ENCODE measurements at places on chromosomes 5 and 9.

DNA sequence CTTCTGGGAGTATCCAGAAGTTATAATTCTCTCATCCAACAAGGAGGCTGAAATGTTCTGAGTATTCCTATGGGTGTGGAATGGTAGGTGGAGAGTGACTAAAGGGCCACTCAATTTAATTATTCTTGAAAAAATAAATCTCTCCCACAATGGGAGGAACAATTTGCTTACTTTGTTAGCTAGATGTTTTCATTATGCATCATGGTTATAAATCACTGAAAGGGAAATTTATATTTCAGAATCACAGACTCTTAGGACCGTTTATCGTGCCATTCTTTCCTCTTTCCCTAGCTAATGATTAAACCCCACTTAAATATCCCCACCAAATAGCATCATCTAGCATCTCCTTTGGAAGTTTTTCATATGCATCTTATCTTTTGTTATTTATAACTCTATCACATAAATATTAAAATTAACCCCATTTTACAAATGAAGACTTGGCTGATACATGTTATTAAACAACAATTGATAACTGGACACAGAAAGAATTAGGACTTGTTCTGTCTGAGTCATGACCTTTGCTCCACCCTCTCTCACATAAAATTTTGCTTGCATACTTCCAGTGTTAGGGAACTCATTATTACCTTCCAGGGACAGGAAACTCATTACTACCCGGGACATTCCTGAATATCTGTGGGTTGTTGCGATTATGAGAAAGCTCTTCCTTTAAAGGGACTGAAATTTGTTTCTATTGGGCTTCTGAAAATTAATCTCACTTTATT lies 94.9 kb upstream of the NMUR2 start:
- DNase-seq = no peak

DNA sequence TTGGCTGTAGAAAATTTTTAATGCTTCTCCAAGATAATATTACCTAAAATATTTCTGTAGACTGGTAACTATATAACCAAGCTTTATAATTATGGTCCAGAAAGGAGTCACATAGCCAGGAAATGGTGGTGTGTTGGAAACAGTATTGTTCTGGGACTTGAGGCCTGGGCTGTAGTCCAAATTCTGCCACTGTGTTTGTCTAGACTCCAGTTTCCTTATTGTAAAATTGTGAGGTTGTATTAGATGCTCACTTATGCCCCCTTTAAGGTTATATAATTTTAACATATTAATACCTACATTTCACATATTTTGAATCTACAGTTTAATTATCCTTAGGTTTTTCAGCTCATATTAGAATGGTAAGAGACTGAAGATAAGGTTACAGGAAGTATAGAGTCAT lies 42.4 kb downstream of the STX17 start:
- no peak for DNase-seq

DNA sequence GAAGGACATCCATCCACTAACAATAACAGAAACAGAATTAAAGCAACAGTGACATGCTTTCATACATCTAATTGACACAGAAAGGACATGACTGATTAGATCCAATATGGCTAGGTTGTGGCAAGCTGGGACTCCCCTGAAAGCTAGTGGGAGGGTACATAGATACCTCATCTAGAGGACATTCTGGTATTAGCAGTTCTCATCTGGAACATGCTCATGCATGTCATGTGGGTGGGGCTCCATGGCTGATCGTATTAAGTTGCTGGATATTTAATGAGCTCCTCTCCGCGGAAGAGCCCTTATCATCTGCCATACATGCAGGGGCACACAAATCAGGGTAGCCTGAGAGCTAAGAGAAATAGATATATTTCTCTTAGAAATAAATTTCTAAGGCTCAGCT lies 358.9 kb downstream of the ICE1 start:
- no peak for DNase-seq

GRCh38 chr5:18900644-18901043 lies 1087.4 kb downstream of the CDH18 start:
- no peak for DNase-seq

DNA sequence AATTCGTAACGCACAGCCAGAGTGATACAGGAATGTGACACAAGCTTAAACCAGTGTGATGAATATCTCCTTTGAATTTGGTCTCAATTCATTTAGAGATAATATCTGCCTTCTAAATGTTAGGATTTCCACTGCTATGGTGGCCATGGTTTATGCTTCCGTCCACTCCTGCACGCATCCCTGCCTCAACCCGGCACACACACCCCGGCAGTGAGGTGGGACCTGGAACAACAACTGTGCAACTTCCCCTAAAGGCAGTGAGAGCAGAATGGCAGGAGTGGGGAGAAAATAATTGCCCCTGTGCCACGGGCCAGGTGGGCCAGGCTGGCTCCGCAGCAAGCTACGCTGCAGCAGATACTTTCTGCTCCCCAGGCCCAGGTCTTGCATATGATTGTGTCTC lies 72.6 kb upstream of the CPEB4 start:
- no peak for DNase-seq

- DNase-seq = no peak
Observed at GRCh38 chr5:142826093-142826492, 55.9 kb downstream of the ARHGAP26 start.

DNA sequence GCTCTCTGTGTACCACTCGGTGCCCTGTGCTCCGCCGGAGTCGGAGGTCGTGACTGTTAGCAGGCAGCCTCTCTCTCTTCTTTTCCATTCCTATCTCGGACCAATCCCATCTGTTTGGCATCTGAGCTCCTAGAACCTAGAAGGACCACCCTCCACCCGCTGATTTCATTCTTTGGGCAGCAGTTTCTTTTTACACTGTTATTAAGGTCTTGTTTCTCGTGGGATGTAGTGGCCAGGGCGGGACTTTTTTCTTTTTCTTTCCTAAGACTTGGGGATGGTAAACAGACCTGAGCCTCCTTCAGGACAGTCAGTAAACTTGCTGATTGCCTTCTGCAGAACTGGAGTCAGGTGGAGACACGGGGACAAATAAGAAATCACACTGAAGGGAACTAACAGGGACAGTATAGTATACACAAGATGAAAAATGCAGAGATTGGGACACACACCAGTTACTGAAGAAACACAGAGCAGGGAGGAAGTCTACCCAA lies 500 bp downstream of the URM1 start:
- DNase-seq = no peak

DNA sequence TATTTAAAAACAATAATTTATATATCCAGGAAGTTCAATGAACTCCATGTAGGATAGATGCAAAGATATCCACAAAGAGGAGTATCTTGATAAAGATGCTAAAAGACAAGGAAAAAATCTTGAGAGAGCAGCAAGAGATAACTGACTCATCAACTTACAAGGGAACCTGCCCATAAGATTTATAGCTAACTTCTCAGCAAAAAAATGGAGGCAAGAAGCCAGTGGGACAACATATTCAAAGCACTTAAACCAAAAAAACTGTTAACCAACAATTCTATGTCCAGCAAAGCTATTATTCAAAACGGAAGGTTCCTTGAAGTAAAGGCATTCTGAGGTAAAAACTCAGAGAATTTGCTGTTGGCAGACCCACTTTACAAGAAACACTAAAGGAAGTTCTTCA lies 20.3 kb downstream of the RABGAP1 start:
- no peak for DNase-seq

GRCh38 chr5:76607353-76607871 lies 15.8 kb downstream of the F2RL2 start:
- DNase-seq = no peak
